ENCODE measurements at places on chromosomes 1 and 21. TPM values are rescaled to one million over a fixed set of nuclear protein-coding genes. Genes with fewer than 3 reads are reported as not detected.

GRCh38 chr1:11641776-11642305, 12.4 kb downstream of the FBXO2 start:
- no peak for ATAC-seq

GRCh38 chr1:216464489-216464888, 41.2 kb upstream of the USH2A start:
- no peak for ATAC-seq

DNA sequence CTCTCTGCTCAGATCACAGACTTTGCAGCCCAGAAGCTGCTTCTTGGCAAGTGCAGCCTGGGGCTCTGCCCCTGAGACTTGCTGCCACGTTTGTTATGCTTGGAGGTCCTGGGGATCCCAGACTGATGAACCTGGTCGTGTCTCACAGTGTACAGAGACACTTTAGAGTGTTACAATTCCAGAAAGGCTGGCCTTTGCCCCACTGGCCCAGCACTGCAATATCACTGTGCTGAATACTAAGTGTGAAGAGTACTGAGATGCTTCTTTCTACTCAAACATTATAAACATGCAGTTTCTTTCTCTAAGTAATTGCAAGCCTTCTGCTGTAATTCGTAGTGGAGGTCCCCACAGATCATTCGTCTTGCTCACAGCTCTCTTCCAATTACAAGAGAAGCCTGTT, 133.2 kb downstream of the MAP3K21 start:
- ATAC-seq, result no peak

GRCh38 chr1:172487550-172487949, 43.7 kb upstream of the PIGC start:
- ATAC-seq, result no peak

- no peak for ATAC-seq
These were observed 29.0 kb upstream of the CLDN14 start for GRCh38 chr21:36508948-36509347.

The FOXD3 gene
- not detected for total RNA-seq

The SUSD4 gene
- 18.2 TPM for total RNA-seq

The PPIAL4G gene
- 0.11 TPM for total RNA-seq

The OR2L13 gene
- total RNA-seq, result 0.43 TPM

The LEMD1 gene
- not detected for total RNA-seq

The SLC35F3 gene
- not detected for total RNA-seq

All from motor neuron (in vitro differentiated cells).